PC-9 (cell line): ENCODE measurements at places on chromosomes 7 and 10. TPM values are rescaled to one million over a fixed set of nuclear protein-coding genes. Genes with fewer than 3 reads are reported as not detected.
A peak's percentile ranks its signal among the peaks of the same experiment; 100 is the strongest.

GRCh38 chr7:16271990-16272665, 149.2 kb downstream of the CRPPA start:
- DNase-seq = peak; percentile 22

The ABCB1 gene
- not detected in 2 replicates for total RNA-seq

- no peak for DNase-seq
These were observed 281.8 kb downstream of the POU6F2 start for GRCh38 chr7:39259391-39260003.

GRCh38 chr7:80921130-80921529, 2.3 kb upstream of the SEMA3C start:
- DNase-seq = no peak

GRCh38 chr7:21690705-21691104, 147.9 kb downstream of the DNAH11 start:
- no peak for DNase-seq

- no peak for DNase-seq
These were observed 8.8 kb downstream of the AFAP1L2 start for GRCh38 chr10:114395366-114396022.

GRCh38 chr7:50656141-50656895, 91.1 kb upstream of the DDC start:
- DNase-seq = no peak

GRCh38 chr10:113232928-113233511, 283.0 kb downstream of the TCF7L2 start:
- no peak for DNase-seq

- DNase-seq = no peak
These were observed 163.2 kb downstream of the ADAM12 start for GRCh38 chr10:126224967-126225671.
